B cell (primary cell): ENCODE measurements at places on chromosomes 7 and 10. TPM values are rescaled to one million over a fixed set of nuclear protein-coding genes. Genes with fewer than 3 reads are reported as not detected.

The SYT15B gene
- 0.04 TPM in 1 of 2 replicates, not detected in the other for polyA plus RNA-seq

The FRMPD2 gene
- polyA plus RNA-seq = not detected in 2 replicates

The PDCD4 gene
- polyA plus RNA-seq = 33.9 and 116 TPM in 2 replicates

DNA sequence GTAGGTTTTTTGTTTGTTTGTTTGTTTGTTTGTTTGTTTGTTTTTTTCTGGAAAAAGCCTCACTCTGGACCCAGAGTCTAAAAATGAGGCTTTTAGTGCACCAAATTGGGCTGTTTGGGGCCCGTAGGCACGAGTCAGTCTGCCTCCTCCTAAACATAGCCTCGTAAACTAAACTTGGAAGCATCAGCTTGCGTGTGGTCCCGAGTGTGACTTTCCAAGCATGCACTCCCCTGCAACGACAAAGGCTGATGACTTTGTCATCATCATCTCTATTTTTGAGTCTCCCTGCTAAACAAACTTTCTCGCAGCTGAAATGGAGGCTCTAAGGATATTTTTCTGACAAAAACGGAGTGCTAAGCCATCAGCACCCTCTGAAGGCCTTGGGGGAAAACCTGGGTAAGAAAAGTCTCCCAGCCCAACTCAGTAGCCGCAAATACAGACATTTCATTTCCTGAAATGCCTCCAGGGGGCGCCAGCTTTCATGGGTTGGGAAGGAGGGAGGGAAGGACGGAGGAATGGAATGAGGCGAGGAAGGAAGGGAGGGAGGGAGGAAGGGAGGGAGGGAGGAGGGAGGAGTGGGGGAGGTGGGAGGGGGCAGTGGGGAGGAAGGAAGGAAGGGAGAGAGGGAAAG lies 245.9 kb downstream of the KCNMA1 start:
- H3K4me3 ChIP-seq = no peak overlapping the region
- H3K27me3 ChIP-seq = no peaks in the 10 kb centered on the region
- DNase-seq = peak; percentile 42
- no peaks in the 10 kb centered on the region for H3K4me1 ChIP-seq
- H3K27ac ChIP-seq = no peak overlapping the region
- no peaks in the 10 kb centered on the region for H3K36me3 ChIP-seq

GRCh38 chr10:77531441-77532001 lies 106.1 kb downstream of the KCNMA1 start:
- no peak overlapping the region for H3K27ac ChIP-seq
- peaks cover 2% of the 10 kb centered on the region for H3K27me3 ChIP-seq
- H3K36me3 ChIP-seq = no peaks in the 10 kb centered on the region
- no peak overlapping the region for H3K4me3 ChIP-seq

- no peaks in the 10 kb centered on the region for H3K36me3 ChIP-seq
- no peaks in the 10 kb centered on the region for H3K27me3 ChIP-seq
These were observed 241.8 kb upstream of the PRSS58 start for GRCh38 chr7:142499635-142500034.

- H3K4me3 ChIP-seq = no peak overlapping the region
- no peaks in the 10 kb centered on the region for H3K36me3 ChIP-seq
These were observed 159.5 kb upstream of the HGF start for GRCh38 chr7:81929386-81929785.

DNA sequence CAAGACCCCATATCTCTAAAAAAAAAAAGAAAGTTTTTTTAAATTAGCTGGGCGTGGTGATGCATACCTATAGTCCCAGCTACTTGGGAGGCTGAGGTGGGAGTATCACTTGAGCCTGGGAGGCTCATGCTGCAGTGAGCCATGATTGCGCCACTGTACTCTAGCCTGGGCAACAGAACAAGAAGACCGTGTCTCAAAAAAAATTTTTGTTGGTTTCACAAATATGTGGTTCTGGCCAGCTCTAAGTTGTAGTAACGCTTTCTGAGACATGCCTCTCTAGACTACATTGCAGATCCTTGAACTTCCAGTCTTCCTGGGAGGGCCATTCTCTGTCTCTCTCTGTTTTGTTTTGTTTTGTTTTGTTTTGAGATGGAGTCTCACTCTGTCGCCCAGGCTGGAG lies 24.6 kb upstream of the RHBDD2 start:
- no peak overlapping the region for H3K4me3 ChIP-seq
- no peak for DNase-seq
- H3K27ac ChIP-seq = no peak overlapping the region
- no peaks in the 10 kb centered on the region for H3K36me3 ChIP-seq
- H3K4me1 ChIP-seq = no peaks in the 10 kb centered on the region
- no peaks in the 10 kb centered on the region for H3K27me3 ChIP-seq

DNA sequence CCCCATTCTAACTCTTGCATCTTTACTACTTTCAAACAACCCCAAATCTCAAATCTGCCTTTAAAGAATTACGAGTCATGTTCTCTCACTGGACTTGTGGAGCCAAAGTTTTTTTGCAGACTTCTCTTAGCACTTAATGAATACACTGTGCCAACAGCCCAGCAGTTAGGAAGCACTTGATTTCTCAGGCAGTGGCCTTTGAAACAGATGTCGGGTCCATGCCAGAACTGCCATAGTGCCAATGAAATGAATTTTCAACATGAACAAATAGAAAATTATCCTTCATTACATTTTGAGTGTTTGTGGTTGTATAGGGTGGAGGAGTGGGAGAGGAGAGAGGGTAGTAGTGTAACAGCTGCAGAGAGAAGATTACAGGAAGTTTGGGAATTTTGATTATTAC lies 5.9 kb downstream of the BORCS7 start:
- H3K27ac ChIP-seq = no peak overlapping the region
- H3K4me1 ChIP-seq = no peaks in the 10 kb centered on the region
- peaks cover 21% of the 10 kb centered on the region for H3K36me3 ChIP-seq

GRCh38 chr7:40996233-40996677 lies 706.6 kb downstream of the INHBA start:
- no peaks in the 10 kb centered on the region for H3K4me1 ChIP-seq
- H3K27ac ChIP-seq = no peak overlapping the region
- H3K27me3 ChIP-seq = no peaks in the 10 kb centered on the region
- no peak overlapping the region for H3K4me3 ChIP-seq
- no peak for DNase-seq

The ITIH5 gene
- polyA plus RNA-seq = not detected in 2 replicates

The CSGALNACT2 gene
- polyA plus RNA-seq = 10.9 and 22.5 TPM in 2 replicates

- no peaks in the 10 kb centered on the region for H3K27me3 ChIP-seq
- no peak overlapping the region for H3K4me3 ChIP-seq
- peaks cover 25% of the 10 kb centered on the region for H3K4me1 ChIP-seq
- H3K27ac ChIP-seq = no peak overlapping the region
- DNase-seq = no peak
These were observed 64.0 kb downstream of the TACR2 start for GRCh38 chr10:69352569-69353264.

The AGR2 gene
- not detected in 2 replicates for polyA plus RNA-seq

- H3K4me1 ChIP-seq = peaks cover 7% of the 10 kb centered on the region
- no peak overlapping the region for H3K27ac ChIP-seq
- no peaks in the 10 kb centered on the region for H3K36me3 ChIP-seq
These were observed 26.3 kb upstream of the PITRM1 start for GRCh38 chr10:3198900-3199299.

- no peak overlapping the region for H3K4me3 ChIP-seq
- H3K27ac ChIP-seq = no peak overlapping the region
- no peaks in the 10 kb centered on the region for H3K27me3 ChIP-seq
These were observed 101.7 kb downstream of the LMBR1 start for GRCh38 chr7:156791241-156791640.

DNA sequence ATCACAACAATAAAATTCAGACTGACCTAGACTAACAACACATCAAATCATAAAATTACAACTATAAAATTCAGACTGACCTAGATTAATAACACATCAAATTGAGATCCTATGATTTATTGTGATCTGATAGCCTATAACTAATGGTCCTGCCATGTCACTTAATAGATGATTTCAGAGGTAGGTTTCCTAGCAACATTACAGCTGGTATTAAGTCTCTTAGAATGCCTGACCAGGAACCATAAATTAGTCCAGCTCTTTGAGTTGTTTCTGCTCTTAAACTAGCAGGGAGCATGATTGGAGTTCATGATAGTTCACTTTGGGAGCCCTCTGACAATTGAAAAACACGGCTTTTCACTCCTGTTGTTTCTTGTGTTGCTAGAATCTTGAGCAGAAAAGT lies 318.9 kb downstream of the BMPER start:
- no peak overlapping the region for H3K27ac ChIP-seq
- no peaks in the 10 kb centered on the region for H3K27me3 ChIP-seq
- no peak for DNase-seq

DNA sequence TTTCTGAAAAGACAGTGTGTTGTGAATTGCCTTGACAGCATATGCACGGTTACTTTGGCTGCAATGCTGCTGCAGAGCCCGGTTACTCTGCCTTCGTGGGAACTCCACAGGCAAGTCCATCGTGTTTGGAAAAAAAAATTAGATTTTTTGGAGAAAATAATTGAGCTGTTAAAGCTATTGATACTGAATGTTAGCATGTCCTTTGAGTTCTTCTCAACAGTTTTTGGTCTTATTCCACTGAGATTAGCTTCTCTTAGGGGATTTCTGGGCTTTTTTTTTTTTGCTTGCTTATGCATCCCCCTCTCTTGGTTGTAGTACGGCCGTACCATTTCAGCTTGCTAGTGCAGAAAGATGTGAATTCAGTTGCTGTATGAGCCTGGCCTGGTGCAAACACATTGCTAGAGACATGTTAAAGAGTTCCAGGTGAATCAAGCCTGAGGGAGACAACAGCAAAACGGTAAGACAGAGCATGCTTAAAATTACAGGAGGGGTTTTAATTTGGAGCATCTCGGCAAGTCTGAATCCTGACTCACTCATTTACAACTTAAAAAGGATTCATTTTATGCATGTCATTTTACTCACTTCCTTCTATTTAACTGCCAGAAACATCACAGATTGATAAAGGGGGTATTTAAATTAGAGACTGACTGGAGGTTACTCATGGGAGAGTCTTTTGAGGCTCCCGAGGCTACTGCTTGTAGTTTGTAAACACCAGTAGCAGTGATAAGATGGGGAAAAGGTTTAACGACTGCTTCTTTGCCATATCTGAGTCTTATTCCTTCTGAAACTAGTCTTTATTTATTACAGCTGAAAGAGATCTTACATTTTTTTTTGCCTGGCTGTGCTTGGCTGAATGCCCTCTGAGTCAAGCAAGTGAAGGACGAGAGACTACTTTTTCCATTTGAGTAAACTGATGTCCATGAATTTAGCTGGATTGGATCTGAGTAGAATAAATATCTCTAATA lies 113.7 kb downstream of the CDK14 start:
- no peaks in the 10 kb centered on the region for H3K27me3 ChIP-seq
- peak overlapping the region; percentile 46 for H3K4me3 ChIP-seq
- H3K4me1 ChIP-seq = peaks cover 72% of the 10 kb centered on the region
- no peaks in the 10 kb centered on the region for H3K36me3 ChIP-seq
- peak; percentile 75 for DNase-seq

The AEBP1 gene
- polyA plus RNA-seq = 20.2 and 36.1 TPM in 2 replicates

- peak overlapping the region; percentile 54 for H3K27ac ChIP-seq
- peak overlapping the region; percentile 83 for H3K4me3 ChIP-seq
- no peaks in the 10 kb centered on the region for H3K36me3 ChIP-seq
- H3K27me3 ChIP-seq = no peaks in the 10 kb centered on the region
- peaks cover 35% of the 10 kb centered on the region for H3K4me1 ChIP-seq
These were observed 942 bp downstream of the TRAPPC14 start for GRCh38 chr7:100157334-100158228.

DNA sequence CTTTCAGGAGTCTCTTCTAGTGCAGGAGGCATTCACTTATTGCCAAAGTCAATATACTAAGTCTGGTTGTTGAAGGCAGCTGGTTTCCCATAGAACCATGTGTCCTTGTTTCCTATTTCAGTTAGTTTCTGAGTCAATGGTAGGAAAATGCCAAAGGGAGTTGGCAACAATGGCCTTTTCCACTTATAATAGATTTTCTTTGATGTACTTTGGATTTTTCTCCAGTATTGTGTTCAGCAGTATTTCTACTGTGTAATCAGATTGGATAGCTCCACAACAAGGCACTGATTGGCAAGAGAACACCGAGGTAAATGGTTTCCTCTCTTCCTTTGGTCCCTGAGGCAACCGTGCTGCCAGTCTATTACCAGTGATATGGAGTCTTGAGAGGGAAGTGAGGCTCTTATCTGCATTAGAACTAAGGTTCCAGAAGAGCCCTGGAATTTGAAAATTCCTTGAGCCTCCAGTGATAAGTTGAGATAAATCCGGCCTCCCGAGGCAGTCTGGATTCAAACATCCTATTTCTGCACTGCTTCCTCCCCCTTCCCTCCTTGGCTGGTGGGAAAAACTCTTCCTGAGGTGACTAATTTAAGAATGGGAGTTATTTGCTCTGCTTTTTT lies 7.9 kb upstream of the SEPTIN7 start:
- H3K4me3 ChIP-seq = no peak overlapping the region
- H3K4me1 ChIP-seq = no peaks in the 10 kb centered on the region
- no peak for DNase-seq
- H3K36me3 ChIP-seq = no peaks in the 10 kb centered on the region

The ARHGAP21 gene
- 4.5 and 5.3 TPM in 2 replicates for polyA plus RNA-seq

The PNLIPRP3 gene
- polyA plus RNA-seq = not detected in 2 replicates

The ZNF804B gene
- not detected in 2 replicates for polyA plus RNA-seq
